ENCODE measurements at places on chromosomes 1 and 21.

DNA sequence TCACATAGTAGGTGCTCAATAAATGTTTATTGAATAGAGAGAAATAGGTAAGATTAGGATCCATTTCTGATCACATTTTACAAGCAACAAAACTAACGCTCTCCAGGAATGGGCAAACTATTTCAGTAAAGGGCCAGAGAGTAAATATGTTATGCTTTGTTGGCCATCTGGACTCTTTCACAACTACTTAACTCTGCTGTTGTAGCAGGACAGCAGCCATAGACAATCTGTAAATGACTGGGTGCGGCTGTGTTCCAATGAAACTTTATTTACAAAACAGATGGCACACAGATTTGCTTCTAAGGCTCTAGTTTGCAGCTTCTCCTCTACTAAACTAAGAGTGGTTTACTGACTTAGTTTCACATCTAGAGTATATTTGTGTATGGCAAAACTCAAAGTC is 83.0 kb upstream of the BACH1 start:
- DNase-seq, result no peak

DNA sequence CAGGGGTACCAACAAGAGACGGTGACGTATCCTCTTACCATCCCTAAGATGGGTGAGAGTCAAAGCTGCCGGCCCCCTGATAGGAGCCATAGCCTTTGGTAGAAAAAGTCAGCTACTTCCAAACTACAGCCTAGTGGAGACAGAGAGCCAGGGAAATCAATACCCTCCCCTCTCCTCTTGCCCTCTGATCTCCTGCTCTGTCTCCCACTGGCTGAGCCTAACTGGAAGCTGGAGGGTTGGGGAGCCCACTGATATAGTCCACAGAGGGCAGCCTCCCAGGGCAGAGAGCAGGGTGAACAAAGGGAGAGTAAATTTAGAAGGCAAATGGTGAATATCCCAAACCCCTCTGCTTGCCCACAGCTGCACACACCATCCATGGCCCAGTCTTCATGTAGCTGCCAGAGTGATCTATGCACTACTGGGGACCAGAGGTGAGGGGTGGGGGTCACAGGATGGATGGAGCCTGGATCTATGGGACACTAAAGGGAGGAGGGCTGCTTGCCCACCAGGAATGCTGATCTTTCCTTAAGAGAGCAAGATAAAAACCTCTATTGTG is 80.0 kb downstream of the DHRS3 start:
- no peak for DNase-seq

GRCh38 chr1:59041646-59042277 is 255.1 kb upstream of the FGGY start:
- no peak for DNase-seq

DNA sequence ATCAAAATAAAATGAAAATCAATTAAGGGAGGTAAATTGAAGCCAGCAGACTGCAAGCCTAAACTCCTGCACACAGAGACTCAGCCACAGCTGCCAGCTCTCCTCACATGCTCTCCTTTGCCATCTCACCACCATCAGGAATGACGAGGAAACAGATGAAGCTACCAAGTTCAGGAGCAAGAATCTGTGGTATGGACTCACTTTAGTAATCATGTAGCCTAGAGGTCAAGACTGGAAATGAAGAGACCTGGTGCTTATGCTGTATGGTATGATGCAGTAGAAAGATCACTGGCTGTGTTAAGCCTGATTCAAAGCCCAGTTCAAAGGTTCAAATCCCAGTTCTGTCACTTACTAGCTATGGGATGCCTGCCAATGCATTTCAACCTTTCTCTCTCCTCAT is 78.9 kb upstream of the CAMK1G start:
- DNase-seq, result no peak

DNA sequence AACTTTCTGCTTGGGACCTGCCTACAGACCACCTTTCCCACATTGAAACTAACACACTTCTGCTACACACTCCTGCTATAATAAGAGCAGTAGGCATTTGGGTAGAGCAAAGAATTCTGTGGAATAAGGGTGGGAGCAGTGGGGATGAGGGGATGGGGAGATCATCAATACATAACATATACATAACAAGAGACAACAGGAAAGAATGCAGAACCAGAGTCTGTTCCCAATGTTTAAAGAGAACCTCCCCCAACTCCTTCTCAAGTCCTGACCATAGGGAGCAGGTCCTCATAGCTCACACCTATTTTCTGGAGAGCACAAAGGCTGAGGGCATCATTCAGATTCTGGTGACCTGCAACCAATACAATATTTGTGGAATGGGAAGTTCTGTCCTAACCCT is 121.6 kb upstream of the BARHL2 start:
- no peak for DNase-seq
